ENCODE measurements at places on chromosomes 5 and 9.

DNA sequence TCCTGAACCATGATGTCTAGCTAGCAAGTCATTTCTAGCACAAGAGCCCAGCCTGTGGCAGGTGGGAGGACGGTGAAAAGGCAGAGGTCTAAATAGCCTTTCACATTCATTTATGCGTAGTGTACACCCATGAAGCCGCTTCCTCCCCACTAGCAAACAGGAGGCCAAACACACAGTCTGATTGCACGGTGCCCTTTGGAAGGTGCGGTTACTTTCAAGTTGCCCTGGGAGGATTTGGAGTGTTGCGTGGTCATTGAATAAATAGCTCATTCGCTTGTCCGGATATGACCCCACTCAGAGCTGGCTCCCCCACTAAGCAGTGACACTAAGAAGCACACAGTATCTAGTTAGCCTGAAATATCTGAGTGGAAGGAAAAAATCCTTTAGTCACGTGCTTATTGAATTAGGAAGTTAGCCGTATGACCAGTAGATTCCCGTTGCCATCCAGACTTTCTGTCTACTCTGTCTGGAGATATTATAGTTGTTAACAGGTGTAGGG is 664 bp upstream of the ARSB start:
- peak; percentile 70 for DNase-seq

GRCh38 chr9:72540348-72540873 is 19.0 kb downstream of the TMC1 start:
- no peak for DNase-seq

DNA sequence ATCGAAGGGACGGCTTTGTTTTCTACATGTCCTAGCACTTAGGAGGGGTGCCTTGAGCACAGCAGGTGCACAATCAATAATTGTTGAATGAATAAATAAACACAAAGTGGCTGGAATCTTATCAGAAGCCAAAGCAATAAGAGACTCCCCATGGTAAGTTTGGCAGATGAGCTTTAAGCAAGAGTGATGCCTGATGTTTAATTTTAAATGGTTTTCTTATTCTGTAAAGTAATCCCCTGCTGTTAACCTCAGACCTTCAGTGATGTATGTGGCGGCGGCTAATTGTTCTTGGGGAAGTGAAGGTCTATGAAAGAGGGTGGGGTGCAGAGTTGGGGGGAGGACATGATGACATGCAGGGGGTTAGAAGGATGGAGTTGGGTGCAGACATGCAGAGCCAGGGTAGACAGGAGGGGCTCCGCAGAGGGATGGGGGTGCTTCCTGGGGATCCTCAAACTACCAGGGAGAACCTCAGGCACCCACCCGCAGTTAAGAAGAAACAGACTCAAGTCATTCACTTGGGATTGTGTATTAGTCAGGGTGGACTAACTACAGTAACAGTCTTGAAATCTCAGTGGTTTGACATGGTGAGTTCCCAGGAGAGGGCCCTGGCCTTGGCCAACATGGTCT is 65.7 kb upstream of the SHB start:
- no peak for DNase-seq

DNA sequence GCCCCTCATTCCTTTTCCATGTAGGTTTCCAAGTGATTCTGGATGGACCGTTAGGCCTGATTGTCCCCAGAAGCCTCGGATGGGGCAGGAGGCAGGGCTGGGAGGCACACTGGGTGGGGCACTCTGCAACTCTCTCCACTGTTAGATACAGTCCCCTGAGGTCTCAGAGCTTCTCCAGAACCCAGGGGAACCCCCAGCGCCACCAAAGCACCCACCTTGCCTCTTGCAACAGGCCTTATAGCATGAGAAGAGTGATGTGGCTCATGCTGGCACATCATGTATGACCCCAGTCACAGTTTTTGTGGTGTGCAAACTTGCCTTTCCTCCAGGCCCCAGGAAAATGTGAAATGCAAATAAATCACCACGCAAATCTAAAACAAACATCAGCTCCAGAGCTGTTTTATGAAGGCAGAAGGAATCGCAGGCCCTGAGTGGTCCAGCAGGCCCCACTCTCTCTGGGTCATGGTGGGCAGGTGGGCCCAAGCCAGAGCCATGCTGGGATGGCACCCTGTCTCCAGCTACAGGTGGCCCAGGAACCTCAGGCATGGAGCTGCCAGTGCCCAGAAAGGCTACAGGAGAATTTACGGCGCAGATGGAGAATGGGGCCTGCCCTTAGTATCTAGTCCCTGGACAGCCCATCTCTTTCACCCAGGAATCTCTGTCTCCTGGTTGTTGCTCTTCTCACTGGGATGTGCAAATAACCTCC is 36.3 kb upstream of the CDKN2AIPNL start:
- DNase-seq: no peak

- DNase-seq: no peak
Measured at GRCh38 chr9:16434526-16434925, 435.9 kb downstream of the BNC2 start.

DNA sequence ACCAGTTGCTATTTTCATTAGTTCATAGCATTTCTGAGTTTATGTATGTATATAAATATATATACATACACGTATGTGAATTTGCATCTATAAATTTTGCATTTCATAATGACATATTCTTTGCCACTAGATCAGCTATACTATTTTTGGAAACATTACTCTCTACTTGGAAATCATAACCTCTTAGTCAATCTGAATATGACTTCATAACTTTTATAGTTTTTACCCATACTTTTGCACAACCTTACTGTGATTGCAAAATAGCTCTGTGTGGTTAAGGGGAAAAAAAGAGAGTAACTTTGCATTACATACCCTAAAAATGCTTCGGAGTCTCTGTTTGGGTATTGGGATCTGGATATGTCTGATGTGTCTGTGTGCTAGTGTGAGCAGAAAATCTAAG is 44.9 kb upstream of the ADAMTSL1 start:
- DNase-seq: no peak

GRCh38 chr5:139461698-139462097 is 845 bp downstream of the ECSCR start:
- DNase-seq: no peak

- no peak for DNase-seq
Measured at GRCh38 chr5:38608874-38609273, 52.4 kb upstream of the LIFR start.

- no peak for DNase-seq
Measured at GRCh38 chr9:80025131-80025530, 453.4 kb downstream of the TLE4 start.

DNA sequence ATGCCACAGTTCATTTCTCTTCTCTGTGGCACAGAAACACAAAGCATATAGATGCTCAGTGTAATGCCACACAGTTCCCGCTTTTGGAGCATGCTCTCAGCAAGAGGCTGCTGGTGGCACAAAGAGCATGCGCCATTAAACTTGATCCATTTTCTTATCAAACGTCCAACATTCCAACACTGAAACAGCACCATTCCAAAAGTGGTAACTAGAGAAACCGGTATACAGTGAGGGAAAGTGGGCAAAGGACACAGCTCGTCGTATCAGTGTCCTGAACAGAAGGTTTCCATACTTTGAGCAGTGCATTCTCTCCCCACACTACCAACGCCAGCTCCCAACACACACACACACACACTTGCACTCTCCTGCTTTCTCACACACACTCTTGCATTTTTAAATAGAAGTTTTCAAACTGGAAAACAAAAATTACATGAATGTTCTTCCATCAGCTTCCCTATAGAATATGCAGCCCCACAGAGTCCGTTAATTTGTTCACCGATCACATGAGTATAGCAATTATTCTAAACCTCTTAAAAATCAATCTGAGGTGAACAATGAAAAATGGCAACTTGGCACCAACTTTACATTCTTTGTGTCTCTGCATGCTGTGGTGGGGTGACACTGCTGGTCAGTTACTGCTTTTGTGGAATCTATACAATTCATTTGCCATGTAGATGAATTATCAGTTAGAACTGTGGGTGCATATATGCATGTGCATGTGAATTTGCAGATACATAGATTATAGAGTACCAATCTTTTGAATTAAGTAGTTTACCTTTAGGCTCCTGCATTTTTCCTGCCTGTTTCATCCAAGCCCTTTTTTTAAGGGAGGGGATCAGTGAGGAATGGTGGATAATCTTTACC is 5.7 kb downstream of the NFIB start:
- no peak for DNase-seq

GRCh38 chr9:78970375-78970774 is 601.4 kb upstream of the TLE4 start:
- DNase-seq: no peak

- no peak for DNase-seq
Measured at GRCh38 chr5:132488590-132488989, 2.0 kb downstream of the IRF1 start.

- DNase-seq: no peak
Measured at GRCh38 chr5:132193165-132193694, 34.4 kb downstream of the P4HA2 start.

DNA sequence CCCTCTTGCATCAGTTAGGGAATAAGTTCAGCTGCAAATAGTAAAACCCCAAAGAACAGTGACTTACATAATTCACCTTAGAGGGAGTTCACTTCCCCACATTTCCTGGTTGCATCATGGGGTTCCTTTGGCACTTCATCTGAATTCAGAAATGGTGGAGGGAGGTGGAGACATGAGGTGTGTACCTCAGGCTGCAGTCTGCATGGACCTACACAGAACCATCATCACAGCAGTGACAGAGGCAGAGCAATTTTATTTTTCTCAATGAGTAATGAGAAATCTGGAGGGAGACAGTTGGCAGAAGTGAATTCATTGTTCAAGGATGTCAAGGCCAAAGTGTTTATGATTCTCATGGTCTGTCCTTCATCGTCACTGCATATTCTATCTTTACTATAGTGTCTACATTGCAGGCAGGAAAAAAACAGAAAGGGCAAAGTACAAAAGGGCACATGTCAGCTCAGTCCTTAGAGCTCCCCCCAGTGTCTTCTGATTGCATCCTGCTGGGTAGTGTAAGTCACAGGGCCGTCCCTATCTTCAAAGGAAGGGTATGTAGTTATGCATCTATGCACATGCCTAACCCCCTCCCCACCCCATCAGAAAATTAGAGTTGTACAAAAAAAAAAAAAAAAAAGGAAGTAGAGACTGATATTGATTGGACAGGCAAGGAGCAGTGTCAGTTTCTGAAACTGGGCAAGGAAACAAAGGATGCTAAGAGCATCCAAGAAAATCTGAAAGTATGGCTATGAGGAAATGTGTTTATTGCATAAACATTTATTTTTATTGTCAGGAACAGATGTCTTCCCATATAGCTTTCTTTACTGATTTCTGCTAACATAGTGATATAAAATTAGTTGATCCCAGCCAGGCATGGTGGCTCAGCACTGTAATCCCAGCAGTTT is 132.7 kb upstream of the APC start:
- no peak for DNase-seq

- no peak for DNase-seq
Measured at GRCh38 chr5:25393256-25393655, 748.5 kb upstream of the CDH10 start.

DNA sequence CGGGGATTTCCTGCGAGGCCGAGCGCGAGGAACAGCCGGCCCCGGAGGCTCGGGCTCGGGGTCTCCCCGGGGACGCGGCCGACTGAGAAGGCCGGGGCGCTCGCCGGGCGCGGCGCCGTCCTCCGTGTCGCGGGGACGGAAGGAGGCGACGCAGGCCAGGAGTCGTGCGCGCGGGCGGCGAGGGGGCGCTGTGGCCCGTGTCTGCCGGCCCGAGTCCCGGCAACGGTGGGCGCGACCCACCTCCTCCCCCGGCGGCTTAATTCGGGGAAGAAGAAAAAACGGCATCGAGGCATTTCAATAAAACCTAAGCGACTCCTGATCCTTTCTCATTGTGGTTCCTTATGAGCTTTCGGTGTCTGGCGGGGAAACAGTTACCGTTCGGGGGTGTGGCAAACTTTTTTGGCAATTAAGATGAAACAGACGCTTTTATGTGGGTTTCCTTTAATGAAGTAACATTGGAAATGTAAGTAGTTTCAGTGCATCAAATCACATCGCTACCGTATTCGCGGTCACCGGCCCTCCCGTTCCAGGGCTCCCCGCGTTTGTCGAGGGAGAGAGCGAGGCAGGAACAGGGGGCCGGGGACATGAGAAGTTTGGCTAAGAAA is 3.7 kb upstream of the IRX2 start:
- DNase-seq: no peak

DNA sequence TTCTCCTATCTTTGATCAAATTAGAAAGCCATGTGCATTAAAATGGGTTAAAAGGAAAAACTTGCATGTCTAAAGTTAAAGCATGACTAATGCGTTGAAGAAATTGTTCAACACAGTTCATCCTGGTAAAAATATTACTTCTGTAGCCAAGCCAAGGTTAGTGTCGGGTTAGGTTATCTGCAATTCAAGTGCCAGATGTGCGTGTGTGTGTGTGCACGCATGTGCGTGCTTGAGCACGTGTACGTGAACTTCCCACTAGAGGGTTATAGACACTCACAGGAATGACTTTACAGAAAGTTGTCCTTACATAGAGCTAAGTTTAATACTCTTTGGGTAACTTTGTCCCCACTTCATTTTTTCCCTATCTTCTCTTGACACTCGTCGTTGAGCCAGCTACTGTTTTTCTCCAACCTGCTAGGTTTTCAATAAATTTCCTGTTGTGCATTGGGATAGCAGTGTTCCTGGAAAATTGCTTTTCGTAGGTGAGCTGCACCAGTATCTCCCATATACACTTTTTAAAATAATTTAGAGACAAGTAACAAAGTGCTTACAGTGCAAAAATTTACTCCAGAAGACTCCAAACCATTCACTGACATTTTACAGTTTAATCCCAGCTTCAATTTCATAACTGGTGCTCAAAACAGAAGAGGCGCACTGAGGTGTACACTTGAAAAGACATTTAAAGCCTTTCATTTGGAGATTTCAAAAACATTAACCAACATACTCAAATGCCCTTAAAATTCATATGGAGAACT is 353.8 kb downstream of the NFIB start:
- DNase-seq: no peak

GRCh38 chr5:44051591-44051990 is 337.6 kb downstream of the FGF10 start:
- no peak for DNase-seq

DNA sequence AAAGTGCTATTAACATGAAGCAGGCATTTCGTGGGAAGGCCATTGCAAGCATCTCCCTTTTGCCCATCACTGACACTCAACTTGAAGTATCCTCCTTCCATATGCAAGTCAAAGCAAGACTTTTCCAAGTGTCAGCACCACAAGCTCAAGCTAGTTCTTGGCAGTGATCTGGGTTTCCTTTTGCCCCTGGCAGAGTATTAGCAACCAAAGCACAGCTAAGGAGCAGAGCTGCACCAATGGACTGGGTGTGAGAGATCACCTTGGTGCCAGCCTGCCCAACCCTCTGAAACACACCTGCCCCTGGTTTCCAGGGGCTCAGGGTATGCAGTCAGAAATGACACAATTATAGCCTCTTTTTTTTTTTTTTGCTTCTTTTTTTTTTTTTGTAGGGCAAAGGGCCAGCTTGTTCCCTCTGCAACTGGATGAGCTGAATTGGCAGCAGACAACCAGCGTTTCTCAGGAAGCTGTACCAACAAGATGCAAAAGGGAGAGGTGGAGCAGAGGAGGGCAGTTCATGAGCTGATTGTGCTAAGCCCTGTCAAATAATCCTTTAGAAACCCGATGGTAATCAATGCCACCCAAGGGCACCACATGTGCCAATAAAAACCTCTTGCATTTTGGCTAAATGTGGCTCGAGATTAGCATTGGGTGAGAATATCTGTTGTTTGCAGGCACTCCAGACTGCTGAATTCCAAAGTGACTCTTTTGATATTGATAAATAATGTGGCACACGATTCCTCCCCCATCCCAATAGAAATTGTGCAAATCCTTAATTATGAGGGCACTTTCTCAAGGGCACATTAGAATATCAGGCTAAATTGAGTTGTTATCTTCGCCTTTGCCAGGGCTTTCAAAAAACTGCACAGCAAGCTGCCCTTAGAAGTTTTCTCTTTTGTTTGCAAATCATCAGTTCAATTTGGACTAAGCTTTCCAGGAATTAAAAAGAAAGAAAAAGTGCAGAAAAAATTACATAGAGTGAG is 192.4 kb downstream of the GAS1 start:
- DNase-seq: no peak

GRCh38 chr9:126614455-126615244 is 922 bp downstream of the LMX1B start:
- DNase-seq: no peak

All from stimulated activated CD8-positive, alpha-beta memory T cell treated with anti-CD3 and anti-CD28 coated beads, Interleukin-7, amount 100 ng/mL, for 48 hours (primary cell).